ENCODE measurements at places on chromosomes 1 and 21.
A peak's percentile ranks its signal among the peaks of the same experiment; 100 is the strongest.

GRCh38 chr1:86868477-86868876 is 45.4 kb downstream of the SELENOF start:
- no peak for DNase-seq

- DNase-seq: no peak
Measured at GRCh38 chr1:175824079-175824478, 80.7 kb upstream of the TNR start.

- no peak for DNase-seq
Measured at GRCh38 chr1:9822490-9822889, 1.3 kb downstream of the CLSTN1 start.

DNA sequence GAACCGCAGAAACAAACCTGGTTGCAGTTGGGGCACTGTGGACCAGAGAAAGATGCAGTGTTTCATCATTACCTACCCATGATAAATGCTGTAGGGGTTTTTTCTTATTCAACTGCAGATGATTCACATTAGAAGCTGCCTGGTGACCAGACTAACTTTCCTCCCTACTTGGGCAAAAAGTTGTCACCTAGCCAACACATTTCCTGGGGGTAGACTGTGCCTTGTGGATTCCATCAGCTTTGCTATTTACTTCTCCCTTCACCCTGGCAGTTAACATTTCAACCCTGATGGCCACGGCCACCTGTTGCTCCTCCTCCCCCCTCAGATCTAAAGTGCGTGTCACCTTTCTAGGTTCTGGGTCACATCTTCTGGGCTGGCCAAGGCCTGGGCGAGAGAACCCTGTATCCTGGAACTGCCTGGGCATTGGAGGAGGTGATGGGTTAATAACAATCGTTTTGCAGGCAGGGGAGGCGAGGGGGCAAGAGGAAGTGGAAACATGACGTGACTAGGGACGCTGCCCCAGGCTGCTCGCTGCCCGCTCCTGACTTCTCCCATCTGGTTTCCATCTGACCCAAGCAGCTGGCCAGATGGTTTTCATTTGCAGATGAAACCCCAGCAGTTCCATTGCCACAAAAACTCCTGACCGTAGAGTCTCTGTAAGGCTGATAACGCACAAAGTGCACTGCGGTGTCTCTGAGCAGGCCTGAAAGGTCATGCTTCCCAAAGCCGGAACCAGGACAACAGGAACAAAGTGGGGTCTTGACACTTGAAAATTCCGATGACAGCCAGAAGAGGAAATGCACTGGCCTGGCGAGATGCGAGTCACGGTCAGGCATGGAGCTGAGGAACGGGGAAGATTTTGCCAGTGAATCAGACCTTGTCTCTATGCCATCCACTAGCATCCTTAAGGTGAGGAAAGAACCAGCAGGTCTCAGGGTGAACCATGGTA is 36.6 kb downstream of the CAPZB start:
- DNase-seq: peak; percentile 42

DNA sequence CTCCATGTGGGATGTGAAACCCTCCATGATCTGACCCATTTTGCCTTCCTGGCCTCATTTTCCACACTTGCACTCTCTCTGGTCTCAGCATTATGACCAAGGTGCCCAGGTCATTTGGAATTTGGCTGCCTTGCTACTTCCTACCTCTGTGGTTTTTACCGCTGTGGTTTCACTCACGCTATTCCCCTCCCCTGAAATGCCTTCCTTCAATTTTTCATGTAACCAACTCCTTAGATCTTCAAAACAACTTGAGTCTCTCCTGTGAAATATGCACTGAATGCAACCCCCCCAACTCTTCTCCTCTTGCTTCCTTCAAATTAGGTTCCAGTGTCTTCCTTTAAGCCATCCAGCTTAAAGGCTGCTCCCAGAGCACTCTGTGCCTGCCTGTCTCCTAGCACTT is 50.1 kb downstream of the PHC2 start:
- DNase-seq: no peak

- DNase-seq: no peak
Measured at GRCh38 chr1:25150985-25151495, 81.3 kb downstream of the SYF2 start.

GRCh38 chr1:115175596-115175995 is 86.3 kb upstream of the TSPAN2 start:
- no peak for DNase-seq

DNA sequence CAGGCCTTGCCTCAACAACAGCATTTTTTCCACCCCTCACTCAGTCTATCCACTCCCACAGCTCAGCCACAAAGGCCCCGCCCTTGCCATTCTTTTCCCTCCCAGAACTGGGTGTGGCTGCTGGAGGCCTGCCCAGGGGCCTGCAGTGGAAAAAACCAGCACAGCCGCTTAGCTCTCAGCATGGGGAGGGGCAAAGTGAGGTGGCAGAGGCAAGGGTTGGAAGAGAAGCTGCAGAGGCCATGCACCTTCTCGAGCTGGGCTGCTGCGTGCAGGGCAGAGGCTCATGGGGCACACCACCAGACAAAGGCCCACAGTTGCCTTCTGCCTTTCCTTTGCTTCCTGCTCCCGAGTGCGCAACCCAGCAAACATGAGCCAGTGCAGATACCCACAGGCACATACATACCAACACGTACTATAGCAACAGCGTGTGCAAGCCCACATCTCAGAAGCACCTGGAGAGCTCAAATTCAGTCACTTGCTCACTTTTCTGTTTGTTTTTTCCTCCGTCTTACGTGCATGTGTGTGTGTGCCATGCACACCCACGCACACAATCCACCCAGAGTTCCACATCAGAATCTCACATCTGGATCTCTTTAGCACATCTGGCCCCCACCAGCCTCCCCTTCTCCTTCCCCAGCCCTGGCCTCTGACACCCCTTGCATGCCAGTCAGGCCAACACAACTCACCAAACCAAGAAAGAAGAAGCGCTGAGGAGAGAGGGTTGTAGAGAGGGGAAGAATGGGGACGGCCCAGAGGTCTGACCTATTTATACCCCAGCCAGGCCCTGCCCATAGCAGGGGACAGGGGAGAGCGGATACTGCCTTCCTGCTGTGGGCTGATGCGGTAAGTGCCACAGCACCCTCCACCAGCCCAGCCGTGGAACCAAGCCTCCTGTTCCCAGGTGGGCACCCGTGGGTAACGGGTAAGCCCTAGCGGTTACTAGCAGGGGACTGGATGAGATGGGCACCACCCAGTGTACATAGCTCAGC is at the start of gene S100A4:
TSS of gene S100A4 (minus strand) at position 740 of the 989 bp plus-strand sequence. CDS start 1,012 bp downstream, outside the sequence.
- DNase-seq: peak; percentile 58

DNA sequence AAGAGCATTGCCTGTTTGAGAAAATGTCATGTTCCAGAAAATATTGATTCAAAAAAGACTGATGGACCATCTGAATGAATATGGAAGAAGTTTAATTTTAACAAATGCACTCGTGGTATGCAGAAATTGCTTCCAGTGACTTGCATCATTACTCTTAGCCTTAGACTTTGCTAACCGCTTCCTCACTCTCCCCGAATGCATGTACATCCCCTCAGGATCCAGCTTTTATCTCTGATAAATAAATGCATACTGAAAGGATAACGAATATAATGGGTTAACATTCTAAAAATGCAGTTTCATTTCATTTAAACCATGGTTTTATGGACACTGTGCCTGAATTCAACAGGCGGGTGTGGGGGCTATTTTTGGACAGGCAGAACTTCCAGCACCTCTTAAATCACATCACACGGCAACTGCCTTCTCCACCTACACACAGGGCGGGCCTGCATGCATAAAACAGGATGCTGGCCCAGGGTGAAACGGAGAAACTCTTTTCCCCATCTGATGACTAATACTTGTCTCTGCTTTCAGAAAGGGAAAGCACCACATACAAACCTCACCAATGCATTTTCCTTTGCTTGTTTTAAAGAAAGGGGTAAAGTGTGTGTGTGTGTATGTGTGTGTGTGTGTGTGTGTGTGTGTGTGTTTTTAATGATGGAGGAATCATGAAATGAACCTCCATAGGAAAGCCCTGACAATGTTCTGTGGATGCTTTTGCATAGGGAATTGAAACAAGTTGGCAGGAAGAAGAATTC is 48.7 kb downstream of the SPAG17 start:
- no peak for DNase-seq

DNA sequence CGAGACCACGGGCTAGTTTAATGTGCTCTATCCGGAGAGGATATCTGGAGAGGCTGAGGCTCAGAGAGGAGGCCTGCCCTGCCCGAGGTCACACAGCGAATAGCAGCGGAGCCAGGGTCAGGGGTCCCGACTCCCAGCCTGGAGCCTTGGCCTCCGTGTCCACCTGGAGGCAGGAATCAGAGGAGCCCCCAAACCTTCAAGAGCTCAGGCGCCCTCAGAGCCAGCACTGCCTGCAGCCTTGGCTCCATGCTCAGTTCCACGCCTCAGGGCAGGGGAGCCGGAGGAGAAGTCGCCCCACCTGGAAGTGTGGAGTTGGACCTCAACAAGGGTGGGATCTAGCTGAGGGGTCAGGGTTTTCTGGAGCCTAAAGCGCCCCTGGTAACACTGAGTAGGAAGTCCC is 2.0 kb upstream of the ASCL5 start:
- DNase-seq: no peak

DNA sequence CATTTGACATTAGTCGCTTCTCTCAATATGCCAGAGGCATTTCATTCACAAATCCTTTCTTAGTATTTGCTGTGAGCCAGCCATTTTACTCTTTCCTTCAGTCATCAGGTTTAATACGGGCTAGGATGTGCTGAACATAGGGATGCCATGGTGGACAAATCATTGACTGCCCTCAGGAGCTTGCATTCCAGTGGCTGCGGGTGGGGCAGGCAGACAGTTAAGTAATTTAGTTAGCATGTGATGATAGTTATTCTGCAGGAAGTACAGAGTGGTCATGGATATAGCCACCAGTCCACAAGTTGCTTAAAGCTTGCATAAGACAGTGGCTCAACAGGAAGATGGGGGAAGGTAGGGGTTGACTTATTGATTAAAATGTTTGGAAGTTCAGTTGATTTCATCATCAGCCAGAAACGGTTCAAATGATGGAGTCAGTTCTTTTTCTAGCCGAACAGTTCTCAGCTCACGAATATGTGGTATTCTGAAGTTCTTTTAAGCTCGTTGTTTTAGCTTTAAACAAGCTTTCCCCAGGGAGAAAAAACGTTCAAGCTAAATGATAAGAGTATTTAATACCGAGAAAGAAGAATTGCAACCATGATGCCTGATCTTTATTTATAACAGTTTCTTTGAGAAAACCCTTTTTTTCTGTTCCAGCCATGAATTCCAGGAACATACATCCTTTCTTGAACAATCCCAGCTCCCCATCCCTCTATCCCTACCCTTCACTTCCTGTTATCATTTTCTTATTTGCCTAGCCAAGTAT is 1.4 kb downstream of the SLC22A15 start:
- peak; percentile 22 for DNase-seq

DNA sequence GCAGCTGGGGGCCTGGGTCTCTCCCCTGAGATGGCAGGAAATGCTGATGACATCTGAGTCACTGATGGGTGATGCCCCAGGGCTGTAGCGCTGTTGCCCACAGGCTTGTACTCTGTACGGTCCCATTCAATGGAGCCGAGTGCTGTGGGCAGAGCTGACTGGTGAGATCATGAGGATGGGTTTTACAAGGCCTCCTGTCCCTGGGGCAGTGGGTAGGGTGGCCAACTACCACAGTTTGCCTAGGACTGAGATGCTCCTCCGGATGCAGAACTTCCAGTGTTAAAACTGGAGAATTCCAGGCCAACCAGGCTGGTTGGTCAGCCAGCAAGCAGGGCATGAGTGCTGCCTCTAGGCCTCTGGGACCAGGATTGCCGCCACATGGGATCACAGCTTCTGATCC is 9.2 kb downstream of the PHLDA3 start:
- no peak for DNase-seq

DNA sequence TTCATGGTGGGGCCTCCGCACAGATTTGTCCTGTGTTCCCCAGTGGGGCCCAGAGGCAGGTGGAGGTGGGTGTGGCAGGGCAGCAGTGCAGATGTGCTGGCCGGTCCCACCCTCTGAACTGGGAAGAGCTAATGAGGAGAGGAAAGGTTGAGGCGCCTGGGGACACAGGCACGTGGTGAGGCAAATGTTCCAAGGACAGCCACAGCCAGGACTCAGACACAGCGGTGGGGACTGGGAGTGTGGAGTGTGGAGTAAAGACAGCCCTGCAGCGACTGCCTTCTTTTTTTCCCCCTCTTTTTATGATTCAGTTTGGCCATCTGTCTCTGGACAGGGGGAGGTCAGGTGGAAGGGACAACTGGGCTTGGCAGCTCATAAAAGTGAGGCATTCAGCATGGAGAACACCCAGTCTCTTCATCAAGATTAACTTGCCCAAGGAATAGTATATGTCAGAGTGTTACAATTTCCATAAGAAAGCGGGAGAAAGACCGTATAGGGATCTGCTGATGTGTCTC is 104.2 kb upstream of the GCLM start:
- DNase-seq: no peak

DNA sequence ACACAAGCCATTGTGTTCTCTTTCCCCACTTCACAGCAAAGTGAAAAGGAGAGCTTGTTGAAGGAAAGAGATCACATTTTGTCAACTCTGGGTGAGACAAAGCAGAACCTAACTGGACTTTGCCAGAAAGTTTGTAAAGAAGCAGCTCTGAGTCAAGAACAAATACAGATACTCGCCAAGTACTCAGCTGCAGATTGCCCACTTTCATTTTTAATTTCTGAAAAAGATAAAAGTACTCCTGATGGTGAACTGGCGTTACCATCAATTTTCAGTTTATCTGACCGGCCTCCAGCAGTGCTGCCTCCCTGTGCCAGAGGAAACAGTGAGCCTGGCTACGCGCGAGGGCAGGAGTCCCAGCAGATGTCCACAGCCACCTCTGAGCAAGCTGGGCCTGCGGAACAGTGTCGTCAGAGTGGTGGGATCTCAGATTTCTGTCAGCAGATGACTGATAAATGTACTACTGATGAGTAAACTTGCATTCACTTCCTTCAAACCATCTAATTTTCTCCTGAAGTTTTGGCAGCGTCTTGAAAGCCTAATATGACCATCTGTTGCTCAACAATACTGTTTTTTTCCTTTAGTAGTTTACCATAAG is 43.7 kb downstream of the BACH1 start:
- no peak for DNase-seq

DNA sequence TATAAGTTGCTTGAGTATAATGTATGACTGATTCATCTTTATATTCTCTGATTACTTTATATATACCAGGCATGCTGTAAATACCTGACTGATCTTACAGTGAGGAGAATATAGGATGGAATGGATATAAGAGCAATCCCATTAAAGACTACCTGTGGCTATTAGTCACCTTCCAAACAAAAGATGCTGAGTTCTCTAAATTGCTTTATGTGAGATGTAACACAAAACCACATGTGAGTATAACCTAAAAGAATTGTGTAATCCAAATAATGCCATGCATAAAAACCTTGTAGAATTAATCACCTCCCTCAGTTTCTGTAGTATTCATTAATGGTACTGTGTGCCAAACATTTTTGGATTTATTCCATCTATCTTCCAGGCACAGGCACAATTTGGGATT is 134.6 kb upstream of the LRRC7 start:
- DNase-seq: no peak

- no peak for DNase-seq
Measured at GRCh38 chr1:147794570-147794969, 34.2 kb upstream of the GJA5 start.

- DNase-seq: no peak
Measured at GRCh38 chr1:89755591-89755990, 65.2 kb upstream of the LRRC8D start.

Measured in head of caudate nucleus (tissue), 42 donors.